ENCODE measurements at places on chromosomes 7 and 10.

DNA sequence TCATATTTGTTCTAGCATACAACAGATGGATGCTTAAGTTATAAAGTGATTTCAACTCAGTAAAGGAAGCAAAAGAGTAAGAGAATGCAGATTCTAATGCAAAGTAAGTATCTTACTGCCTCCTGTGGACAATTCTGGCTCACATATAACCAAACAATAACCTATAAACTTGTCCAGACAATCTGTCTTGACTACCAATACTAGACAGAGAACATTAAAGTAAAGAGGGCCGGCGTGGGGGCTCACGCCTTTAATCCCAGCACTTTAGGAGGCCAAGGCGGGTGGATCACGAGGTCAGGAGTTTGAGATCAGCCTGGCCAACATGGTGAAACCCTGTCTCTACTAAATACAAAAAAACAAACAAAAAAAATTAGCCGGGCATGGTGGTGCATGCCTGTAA is 329.3 kb downstream of the CACNA2D1 start:
- no peak for DNase-seq

DNA sequence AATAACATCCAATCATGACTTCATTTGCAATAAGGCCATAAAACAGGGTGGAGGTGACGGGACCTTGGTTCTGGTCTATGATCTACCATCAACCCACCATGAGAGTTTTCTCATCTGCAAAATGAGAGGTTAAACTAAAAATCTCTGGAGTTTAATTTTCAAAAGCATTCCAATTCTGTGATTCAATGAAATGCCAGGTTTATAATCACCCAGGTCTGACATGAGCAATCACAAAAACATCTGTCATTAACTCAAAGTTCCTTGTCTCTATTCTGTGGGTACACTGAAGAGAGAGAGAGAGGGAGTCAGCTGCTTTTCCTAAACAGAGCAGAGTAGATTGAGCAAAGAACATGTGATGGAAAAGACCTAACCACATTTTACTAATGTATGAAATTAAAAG is 75.4 kb downstream of the NUDCD3 start:
- peak; percentile 48 for DNase-seq

- peak; percentile 11 for DNase-seq
Measured at GRCh38 chr10:43264344-43264964, 2.4 kb downstream of the RASGEF1A start.

- DNase-seq = no peak
Measured at GRCh38 chr10:71520042-71520441, 123.3 kb downstream of the CDH23 start.

DNA sequence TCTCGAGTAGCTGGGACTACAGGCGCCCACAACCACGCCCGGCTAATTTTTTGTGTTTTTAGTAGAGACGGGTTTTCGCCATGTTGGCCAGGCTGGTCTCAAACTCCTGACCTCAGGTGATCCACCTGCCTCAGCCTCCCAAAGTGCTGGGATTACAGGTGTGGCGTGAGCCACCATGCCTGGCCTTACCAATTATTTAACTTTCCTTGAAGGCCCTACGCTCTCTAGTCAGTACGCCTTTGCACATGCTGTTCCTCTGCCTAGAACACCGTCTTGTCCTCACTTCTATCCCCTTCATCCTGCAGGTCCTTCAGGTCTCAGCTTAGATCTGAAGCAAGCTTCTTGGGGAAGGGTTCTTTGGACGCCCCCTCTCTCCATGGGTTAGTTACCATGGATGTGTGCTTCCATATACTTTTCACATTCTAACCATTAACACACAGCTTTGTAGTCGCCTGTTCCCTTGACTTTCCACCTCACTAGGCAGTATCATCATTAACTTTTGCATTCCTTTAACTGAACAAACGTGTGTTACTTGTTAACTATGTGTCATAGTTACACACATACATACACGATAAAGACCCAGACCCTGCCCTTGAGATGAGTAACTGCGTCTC is 592 bp upstream of the ATP6V1F start:
- no peak for DNase-seq

GRCh38 chr7:83212883-83213282 is 50.2 kb upstream of the PCLO start:
- DNase-seq = no peak

DNA sequence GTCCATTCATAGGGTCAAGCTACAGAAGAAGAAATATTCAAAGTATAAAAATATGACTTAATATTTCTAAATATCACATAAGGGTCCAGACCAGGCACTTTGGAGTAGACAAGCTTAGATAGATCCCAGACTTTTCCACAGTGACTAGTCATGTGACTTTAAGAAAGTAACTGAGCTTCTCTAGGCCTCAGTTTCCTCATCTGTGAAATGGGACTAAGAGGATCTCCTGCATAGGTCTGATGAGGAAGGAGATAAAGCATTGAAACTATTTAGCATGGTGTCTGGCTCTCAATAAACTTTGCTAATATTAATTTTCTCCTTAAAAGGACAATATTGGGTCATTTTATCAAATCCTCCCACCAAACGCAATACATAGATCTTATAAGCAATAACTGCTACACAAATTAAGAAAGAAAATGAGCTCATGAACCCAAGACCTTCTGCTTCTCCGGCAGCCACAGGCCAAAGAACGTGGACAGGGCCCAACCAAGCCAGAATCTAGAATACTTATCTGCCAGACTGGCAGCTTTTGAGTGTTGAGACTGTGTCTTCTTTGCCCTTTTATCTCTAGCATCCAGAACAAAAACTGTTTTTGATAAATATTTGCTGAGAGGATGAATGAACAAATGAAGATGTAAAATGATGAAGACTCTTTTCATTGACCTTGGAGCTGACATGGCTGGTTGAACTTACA is 1.6 kb upstream of the TARP start:
- DNase-seq = no peak

Measured in urothelium cell line (cell line).